ENCODE measurements at places on chromosomes 1 and 21.

DNA sequence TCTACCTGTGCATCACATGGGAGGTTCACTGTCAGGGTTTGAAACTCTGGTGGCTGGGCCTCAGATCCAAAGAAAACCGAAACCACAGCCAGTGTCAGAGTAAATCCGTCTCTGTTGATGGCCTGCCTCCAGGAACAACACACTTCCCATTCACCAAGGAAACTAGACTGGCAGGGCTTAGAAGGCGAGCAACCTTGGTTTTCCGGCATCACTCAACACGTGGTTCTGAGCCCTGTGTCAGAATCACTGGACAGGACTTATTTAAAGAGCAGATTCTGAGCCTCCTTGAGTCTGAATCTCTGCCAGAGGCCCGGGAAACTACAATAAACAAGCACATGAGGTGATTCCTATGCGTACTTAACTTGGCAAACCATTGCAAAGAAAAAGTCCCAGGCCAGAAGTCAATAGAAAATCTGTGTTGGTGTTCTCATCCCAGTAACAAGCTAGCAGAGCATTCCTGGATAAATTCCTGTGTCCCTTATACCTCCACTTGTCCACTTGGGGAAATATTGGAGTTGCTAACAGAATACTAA, 70.0 kb downstream of the KCTD3 start:
- DNase-seq = no peak

GRCh38 chr1:53304527-53304926, 23.3 kb downstream of the LRP8 start:
- DNase-seq = no peak

DNA sequence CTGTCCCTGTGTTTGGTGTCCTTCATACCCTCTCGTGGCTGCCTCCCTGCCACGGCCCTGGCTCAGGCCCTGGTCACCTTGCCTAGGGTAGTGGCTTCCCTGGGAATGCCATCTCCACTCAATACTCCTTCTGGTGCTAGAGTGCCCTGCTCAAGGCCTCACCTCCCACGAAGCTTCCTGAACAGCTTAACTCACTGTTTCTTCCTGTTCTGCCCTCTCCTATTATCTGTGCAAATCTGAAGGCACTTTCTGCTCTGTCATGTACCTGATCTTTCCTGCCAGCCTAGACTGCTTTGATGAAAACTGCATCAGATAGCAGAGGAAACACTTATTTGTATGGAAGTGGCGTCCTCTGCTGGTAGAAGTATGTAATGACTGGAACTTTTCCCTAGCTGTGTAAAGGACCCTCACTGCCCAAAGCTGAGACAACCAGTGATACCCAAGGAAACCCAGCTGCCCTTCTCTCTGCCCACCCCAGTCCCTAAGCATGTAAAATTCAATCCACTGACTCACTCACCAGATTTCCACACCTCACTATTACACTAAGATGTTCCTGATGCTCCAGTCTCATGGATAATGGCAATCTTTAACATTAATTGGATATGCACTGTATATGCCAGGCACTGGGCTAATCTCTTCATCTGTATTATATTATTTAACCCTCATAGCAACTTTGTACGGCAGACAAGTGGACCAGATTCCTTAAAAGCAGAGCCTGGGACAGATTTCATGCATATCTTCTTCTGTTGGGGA, 36.2 kb upstream of the BTG2 start:
- peak; percentile 41 for DNase-seq

- DNase-seq = no peak
These were observed 4.4 kb downstream of the TMEM183A start for GRCh38 chr1:203011582-203011981.

GRCh38 chr1:19949016-19949415, 25.6 kb upstream of the PLA2G2E start:
- no peak for DNase-seq

DNA sequence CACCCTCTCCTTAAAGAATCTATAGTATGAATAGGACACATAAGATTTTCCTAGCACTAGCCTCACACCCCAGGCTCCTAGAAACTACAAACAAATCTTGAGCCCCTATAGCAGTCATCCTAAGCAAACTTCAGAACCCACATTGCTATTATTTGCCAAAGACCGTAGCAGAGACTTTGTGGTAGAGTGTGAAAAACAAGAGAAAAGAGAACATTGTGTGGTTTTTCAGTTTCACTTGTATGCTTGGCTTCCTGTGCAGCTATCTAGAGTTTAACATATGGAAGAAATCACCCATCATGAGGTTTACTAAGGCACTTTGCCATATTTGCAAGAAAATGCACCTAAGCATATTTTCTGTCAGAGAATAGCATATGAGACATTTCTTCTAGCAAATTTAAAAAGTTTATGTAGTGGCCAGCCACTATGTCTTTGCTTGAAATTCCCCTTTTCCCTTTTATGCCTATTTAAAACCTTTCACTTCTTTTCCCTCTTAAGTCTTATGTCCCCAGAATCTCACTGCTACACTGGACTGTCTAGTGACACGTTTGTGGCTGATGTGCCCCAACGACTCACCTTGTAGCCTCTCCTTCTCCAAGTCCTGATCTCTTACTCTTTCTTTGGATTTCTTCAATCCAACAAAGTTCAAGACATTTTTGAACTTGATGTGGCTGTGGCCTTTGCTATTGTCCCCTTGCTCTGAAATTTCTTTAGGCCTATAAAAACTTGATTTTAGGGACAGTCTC, 25.6 kb downstream of the CCDC190 start:
- no peak for DNase-seq

- no peak for DNase-seq
These were observed 476.0 kb upstream of the CAMK1G start for GRCh38 chr1:209107535-209107934.

GRCh38 chr1:39695016-39695415, 3.8 kb upstream of the HPCAL4 start:
- DNase-seq = no peak

DNA sequence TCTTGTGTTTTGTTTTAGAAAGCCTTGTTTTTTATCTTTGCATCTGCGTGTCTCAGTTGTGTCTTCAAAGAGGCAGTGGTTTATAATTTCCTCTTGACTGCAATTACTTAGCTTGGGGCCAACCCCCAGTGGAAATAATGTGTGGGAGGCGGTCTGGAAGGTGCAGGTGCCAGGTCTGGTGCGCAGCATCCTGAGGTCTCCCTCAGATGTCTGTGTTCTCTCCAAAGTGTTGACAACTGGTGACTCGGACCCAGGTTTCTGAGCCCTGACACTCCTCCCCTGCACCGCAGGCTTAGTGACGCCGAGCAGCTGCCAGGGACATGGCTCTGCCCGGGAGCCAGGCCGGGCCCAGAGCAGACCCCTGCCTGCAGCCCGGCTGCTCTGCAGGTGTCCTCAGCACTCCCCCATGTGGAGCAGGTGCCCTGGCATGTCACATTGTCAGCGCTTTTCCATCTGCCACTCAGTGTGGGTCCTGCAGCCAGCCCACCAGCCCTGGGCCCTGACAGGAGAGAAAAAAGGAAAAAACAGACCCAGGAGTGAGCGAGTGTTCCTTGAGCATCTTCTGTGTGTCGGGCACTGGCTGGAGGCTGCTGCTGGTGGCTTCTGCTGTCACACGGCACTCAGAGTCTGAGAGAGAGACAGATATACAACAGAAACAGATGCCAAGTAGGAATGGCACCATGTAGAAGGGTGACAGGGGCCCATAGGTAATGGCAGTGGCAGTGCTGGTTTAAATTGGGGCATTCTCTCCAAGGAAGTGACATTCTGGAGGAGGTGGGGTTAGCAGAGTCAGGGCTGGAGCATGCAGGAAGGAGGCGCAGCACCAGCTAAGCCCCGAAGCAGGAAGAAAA, 24.8 kb upstream of the SELENON start:
- DNase-seq = peak; percentile 15

- DNase-seq = no peak
These were observed 94.9 kb upstream of the VANGL1 start for GRCh38 chr1:115546846-115547245.

DNA sequence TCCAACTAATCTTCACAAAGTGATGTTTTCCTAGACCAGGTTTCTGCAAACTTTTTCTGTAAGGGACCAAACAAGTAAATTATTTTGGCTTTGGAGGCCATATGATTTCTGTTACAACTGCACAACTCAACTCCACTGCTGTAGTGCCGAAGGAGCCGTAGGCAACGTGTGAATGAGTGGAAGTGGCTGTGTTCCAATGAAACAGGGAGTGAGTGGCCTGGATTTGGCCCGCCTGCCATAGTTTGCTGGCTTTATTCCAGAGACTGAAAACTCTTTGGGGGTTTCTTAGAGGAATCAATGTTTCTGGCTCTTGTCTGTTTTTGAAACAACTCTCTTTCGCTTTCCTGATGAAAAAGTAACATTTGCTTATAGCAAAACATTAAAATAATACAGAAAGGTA, 12.6 kb upstream of the ACTL8 start:
- DNase-seq = no peak

DNA sequence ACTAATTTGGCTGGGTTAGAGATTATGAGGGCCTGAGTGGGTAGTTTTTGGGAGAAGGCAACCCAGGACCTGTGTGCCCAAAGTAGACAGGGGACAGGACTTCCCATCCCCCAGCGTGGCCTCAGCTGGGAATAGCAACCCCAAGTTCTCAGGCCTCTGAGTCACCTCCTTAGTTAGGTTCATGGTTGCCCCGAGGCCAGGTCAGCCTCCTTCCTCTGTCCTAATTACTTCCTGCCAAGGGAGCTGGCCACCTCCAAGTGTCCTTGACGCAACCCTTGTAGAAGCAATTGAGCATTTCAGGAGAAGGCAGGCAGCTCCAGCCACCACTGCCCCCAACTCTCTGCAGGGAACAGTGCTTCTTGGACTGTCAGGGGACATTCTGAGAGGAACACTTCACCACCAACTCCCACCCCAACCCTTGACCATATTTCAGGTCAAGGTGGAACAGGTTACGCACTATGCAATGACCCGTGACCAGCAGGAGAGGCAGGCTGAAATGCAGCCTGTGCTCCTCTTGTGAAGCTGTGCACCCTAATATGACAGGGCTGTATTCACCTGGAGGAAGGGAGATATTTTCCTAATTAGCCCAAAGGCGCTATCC, 5.1 kb upstream of the NT5C1A start:
- DNase-seq = no peak

- DNase-seq = no peak
These were observed 171.5 kb upstream of the PALMD start for GRCh38 chr1:99474350-99474893.

DNA sequence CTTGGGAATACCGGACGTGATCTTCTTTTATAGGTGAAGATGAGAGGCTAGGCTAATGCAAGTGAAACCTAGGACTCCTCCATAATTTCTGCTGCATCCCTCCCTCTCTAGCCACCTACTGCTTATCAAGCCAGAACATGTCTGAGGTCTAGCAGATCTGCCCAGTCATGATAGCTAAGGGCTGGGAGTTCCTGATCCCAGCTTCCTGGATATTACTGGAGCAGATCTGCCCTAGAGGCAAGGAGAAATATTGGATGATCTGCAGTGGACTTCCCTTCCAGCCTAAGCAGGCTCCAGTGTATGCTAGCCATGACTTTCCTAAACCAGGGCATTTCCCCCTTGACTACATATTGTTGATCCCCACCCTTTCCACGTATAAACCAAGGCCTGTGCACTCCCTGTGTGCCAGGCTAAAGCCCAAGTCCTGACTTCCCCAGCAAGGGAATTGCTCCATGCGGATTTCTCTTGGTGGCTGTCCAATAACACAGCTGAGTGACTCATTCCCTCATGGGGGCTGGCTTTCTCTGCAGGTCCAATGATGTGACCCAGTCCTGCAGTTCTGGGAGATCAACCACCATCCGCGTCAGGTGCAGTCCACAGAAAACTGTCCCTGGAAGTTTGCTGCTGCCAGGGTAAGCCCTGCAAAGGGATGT, 15.5 kb upstream of the SARS1 start:
- no peak for DNase-seq

DNA sequence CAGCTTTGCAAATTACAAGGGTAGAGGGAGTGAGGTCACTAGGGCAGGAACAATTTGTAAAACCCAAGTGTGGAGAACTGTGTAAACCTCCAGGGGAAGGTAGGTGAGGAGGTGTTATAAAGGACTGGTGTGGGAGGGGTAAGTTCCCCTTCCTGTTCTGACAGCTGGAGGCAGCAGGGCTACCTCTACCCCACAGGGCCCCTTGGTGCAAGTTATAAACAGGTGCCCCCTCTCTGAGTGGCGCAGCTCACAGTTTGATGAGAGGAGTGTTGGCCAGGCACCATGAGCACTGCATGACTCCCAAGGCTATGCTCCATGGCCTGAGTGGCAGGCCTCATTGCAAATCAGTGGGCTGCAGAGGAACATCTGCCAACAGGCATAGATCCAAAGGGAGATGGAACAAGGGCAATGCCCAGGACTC, 41.0 kb downstream of the MFSD2A start:
- DNase-seq = peak; percentile 12

DNA sequence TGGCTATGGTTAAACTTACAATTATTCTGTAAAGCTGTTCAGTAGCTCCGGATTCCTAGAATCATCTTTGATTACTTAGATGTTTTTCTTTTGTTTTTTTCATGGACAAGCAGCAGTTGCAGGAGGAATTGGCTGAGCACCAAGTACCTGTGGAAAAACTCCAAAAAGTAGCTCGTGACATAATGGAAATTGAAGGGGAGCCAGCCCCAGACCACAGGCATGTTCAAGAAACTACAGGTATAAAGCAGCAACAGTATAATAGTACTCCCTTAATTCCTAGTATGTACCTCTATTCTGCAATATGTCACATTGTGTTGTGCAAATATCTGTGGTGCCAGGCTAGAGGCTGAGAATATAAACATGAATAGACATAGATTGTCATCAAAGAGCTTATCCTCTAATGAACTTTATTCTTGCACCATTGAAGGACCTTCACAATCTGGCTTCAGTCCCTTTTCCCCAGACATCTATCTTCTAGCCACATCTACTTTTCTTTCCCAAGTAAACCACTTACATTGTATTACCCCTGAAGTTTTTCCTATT, 132.3 kb upstream of the BMP8A start:
- no peak for DNase-seq

DNA sequence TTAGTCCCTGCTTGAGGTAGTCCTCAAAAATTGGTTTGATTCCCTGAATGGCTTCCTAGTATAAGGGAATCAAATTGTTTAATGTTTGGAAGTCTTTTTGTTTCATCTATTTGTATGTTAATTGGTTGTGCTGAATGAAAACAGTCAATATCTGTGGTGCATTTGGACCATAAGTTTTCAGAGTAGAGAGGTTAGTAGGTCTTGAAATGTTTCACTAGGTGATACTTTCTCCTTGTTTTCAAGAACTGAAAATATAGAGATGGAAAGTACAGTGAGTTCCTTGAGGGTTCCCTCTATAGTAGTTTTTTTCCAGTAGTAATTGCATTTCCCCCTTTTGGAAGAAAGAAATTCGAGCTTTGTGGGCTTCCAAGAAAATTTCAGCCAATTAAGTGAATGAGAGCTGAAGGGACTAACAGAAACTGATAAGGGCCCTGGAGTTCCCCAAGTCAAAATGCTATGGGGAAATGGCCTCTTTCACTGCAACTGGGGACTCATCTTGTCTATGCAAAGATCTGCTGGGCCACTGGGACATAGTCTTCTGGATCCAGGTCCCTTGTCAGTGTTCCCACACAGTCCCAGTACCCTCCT, 18.6 kb upstream of the CEP350 start:
- no peak for DNase-seq
